ENCODE measurements at places on chromosomes 7 and 10. TPM values are rescaled to one million over a fixed set of nuclear protein-coding genes. Genes with fewer than 3 reads are reported as not detected.

DNA sequence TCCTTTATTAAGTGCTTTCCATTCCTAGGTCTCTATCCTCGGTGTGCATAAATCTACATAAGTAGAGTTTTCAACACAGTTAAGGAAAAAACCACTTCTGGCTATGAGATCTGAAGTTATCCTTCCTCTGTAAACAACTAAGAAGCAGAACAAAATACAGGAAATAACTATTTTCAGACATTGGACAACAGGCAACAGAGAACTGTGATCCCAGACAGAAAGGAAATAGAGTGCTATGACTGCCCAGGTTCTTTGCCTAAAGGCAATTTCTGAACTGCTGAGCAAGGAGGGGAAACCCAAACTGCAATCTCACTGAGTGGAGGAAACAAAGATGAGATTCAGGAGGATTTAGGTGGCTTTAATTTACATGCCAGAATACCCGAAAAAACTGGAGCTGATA lies 285.4 kb downstream of the SNX13 start:
- DNase-seq, result no peak

DNA sequence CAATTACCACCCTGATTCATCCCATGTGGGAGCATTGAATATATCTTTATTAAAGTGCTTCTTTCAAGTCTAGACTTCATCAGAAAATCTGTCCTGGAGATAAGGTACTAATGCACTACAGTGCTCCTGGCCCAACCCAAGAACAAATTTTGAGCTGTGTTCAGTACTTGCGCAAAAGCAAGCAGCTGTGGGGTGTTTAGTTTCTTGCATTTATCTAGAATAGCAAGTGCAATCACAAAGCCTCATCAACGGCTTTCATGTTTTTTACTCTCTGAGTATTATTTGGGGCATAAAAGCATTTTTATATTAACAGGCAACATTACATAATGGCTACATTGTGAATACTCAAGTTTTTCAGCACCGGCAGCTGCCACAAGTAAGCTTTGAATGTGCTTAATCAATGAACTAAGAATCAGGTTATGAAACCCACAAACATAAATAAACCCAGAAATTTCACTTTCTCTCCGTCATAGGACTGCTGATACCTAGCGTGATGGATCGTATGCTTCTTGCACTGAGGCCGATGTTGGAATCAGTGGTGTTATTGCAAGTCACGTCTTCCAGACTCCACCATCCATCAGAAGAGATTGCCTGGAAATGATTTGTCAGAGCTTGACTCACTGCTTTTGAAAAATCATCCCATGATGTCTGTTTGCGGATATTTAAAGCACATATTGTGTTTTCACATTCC lies 113.1 kb downstream of the CTTNBP2 start:
- no peak for DNase-seq

GRCh38 chr10:58307676-58308075 lies 27.1 kb upstream of the UBE2D1 start:
- DNase-seq, result no peak

GRCh38 chr10:105010411-105011121 lies 369.5 kb downstream of the SORCS3 start:
- no peak for DNase-seq

- DNase-seq, result no peak
These were observed 120.6 kb downstream of the NEBL start for GRCh38 chr10:20776384-20777118.

- DNase-seq, result no peak
These were observed 260.7 kb downstream of the EXOC4 start for GRCh38 chr7:133513608-133514007.

GRCh38 chr10:6770846-6771245 lies 190.8 kb upstream of the PRKCQ start:
- DNase-seq, result no peak

GRCh38 chr7:74606101-74606908 lies 51.2 kb upstream of the GTF2I start:
- no peak for DNase-seq

DNA sequence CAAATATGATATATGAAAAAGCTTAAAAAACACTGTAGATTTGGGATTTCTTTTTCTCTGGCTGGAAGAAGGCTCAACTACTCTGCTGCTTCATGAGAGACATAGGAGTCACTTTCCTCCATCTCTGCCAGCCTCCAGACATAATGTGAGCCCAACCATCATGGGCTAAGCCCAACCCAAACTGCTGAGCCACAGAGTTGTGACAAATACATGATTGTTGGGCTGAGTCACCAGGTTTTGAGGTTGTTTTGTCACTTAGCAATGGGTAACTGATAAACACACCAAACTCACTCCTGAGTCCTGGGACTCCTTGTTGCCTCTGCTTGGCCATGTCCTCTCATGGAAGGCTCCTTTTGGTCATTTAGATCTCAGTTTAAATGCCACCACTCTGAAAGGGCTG lies 381.8 kb upstream of the FZD8 start:
- DNase-seq, result peak; percentile 7

GRCh38 chr7:14698239-14698638 lies 204.3 kb downstream of the DGKB start:
- DNase-seq, result no peak

The LRMDA gene
- total RNA-seq, result 36.6 TPM

The IFIT5 gene
- total RNA-seq, result 19.5 TPM

The SLC18A3 gene
- total RNA-seq, result not detected

The GNGT1 gene
- total RNA-seq, result not detected

The GRID2IP gene
- total RNA-seq, result 0.35 TPM
